Right lung (tissue), 10 donors: ENCODE measurements at places on chromosomes 13 and 19. TPM values are rescaled to one million over a fixed set of nuclear protein-coding genes. Genes with fewer than 3 reads are reported as not detected.

Gene SYT5
- polyA plus RNA-seq = 0.85 TPM

Gene WTIP
- 31.5 TPM for polyA plus RNA-seq

Gene ANGPTL8
- 0.41 TPM for polyA plus RNA-seq

Gene EFNA2
- 1.3 TPM for polyA plus RNA-seq

Gene SH2D3A
- polyA plus RNA-seq = 7.7 TPM

Gene MEF2B
- polyA plus RNA-seq = 3.5 TPM

- peak; percentile 73 for DNase-seq
Measured at GRCh38 chr19:32041681-32042292, 303.6 kb upstream of the ZNF507 start.

GRCh38 chr19:15330801-15331418, 1.4 kb downstream of the BRD4 start:
- no peak for DNase-seq

DNA sequence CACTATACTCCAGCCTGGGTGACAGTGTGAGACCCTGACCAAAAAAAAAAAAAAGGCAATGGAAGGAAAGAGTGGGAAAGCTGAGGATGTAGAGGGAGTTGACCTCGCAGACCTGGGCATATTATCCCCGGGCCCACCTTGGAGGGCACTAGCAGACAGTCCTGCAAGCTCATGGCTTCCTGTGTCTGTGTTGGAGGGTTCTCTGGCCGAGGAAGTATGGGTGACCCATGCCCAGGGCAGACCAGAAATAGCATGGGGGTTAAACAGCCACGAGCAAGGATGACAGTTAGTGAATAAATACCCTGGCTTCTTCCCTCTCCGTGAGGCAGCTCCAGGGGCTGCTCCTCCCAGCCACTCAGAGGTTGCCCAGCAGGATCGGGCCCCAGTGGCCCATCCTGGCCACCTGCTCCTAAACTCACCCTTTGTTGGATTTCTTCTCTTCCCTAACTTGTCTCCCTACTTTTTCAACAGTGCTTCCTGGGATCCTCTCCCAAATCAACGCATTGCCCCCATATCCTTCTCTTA, 485.8 kb downstream of the ZNF536 start:
- DNase-seq = no peak

DNA sequence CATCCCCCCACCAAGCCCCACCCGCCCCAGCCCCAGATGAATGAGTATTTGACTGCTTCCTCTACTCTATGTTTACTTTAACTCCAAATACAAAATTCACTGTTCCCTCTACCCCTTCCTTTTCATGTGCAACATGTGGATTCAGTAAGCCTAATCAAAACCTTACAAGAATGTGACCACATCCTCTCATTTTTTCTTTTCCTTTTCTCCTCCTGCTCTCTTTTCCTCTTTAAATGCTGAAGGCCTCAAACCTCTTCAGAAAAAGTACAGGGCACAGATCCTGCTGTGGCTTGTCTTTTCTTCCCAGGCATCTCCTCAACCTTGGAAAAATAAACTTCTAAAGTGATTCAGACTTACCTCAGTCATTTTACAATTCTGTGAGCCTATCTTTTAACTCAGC, 119.0 kb downstream of the MYCBP2 start:
- DNase-seq = no peak

DNA sequence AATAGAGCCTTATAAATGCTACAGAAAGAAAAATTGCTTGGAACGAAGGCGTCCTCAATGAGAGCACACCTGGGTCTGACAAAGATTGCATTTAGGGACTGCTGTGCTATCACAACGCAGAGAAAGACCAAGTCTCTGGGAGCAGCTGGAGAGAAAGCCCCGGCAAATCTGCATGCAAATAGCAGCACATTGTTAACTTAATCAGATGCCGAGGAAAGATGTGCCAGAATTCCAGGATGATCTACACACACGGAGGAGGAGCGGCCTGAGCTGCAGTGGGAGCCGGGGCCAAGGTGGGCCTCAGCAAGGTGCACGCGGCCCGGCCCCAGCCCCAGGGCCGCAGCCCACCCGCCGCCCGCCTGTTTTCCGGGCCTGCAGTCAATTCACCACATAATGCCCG, 1.4 kb downstream of the ZNF536 start:
- no peak for DNase-seq

- DNase-seq = peak; percentile 54
Measured at GRCh38 chr19:42176990-42177685, 40.3 kb downstream of the DEDD2 start.

- DNase-seq = no peak
Measured at GRCh38 chr13:94400874-94401273, 78.6 kb downstream of the DCT start.

GRCh38 chr13:104114101-104114500, 1047.9 kb upstream of the SLC10A2 start:
- DNase-seq = peak; percentile 65
